ENCODE measurements at places on chromosomes 4 and X.
A peak's percentile ranks its signal among the peaks of the same experiment; 100 is the strongest.

GRCh38 chr4:105966051-105966450 lies 70.8 kb downstream of the NPNT start:
- DNase-seq = peak; percentile 72

GRCh38 chr4:97197106-97197505 lies 946.2 kb downstream of the STPG2 start:
- DNase-seq = no peak

- DNase-seq = no peak
Measured at GRCh38 chrX:137568741-137569469, 3.0 kb downstream of the ZIC3 start.

DNA sequence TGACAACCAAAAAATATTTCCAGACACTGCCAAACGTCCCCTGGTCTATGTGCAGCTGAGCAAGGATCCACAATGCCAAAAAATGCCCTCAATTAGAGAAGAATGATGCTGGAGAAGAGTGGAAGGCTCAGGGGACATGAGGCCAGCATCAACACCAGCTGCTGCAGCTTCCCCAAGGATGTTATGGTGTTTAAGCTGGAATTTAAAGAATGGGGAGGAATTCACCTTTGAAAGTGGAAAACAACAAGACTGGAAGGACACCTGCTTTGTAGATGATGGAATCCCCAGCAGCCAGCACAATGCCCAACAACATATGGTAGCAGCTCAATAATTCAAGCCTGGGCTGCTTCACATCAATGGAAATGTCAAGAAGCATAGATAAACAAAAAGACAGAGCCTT lies 20.3 kb upstream of the SMPX start:
- no peak for DNase-seq

DNA sequence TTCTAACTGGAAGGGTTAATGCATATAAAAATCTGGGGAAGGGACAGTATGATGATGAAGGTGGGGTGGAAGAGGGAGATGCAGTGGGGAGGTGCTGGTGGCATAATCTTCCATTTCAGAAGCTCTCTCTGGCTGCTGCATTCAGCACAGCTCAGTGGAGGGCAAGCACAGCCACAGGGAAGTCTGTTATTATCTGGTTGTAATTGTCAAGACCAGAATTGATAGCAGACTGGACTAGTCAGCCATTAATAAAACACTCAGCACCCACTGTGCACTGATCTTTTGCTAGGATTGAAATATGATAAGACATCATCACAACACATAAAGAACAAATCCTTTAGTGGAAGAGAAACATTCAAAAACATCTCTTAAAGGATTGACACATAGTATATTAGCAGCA lies 414.2 kb upstream of the LCORL start:
- DNase-seq = no peak

DNA sequence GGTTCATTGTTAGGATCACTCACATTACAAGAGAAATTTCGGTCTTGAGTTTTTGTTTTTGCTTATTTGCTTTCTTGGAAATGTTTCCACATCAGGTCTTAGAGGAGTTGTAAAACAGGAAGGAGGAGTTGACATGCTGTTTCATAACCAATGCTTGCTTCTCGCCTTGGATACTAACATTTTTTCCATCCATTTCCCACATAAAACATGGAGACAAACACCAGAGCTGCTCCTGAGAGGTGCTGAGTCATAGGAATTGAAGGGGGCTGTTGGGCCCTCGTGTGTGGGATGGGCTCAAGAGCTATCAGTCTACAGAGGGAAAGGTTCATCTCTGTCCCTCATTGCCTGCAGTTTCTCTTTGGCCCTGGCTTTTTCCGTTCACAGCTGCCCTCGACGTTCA lies 29.9 kb downstream of the TBL1X start:
- DNase-seq = no peak

- no peak for DNase-seq
Measured at GRCh38 chrX:5957506-5957905, 271.2 kb downstream of the NLGN4X start.

- no peak for DNase-seq
Measured at GRCh38 chr4:55036405-55036804, 89.0 kb downstream of the KDR start.

DNA sequence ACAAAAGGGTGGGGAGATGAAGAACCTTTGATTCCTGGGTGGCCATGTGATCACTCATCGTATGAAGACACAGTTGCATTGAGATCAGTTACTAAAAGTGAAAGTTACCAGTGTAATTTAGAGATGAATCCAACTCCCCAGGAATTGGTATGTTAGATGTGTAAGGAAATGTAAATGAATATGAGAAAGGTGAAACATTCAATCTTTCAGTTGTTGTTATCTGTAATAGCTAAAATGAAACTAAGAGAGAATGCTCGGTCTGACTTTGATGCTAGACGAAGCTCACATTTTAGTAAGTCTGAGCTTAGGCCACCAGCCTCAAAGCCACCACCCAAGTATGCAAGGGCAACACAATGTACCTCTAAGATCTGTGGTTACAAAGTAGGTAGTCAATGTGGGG lies 194.3 kb upstream of the POF1B start:
- no peak for DNase-seq

- peak; percentile 20 for DNase-seq
Measured at GRCh38 chr4:41963105-41963504, 18.5 kb upstream of the DCAF4L1 start.

DNA sequence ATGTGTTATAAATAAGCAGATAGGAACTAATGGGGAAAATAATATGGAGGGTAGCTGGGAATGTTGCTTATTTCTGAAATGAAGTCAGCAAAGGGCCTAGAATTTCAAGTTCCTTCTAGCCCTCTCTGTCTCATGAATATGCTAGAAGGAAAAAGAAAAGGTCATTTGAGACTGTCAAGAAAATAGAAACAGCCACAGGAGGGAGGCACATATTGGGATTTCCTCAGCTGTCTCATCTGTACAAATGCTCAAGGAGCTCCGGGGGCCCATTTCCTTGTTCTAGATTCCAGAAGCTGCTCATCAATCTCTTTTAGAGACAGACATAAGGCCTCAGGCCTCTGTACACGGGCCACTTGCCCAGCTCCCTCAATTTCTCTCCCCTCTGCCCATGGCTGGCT lies 127.6 kb upstream of the ETNPPL start:
- DNase-seq = no peak

GRCh38 chr4:4228356-4228668 lies 1.6 kb upstream of the OTOP1 start:
- DNase-seq = no peak

- no peak for DNase-seq
Measured at GRCh38 chr4:116668190-116668589, 417.2 kb downstream of the TRAM1L1 start.

- peak; percentile 64 for DNase-seq
Measured at GRCh38 chr4:26060286-26060685, 146.3 kb downstream of the SMIM20 start.

DNA sequence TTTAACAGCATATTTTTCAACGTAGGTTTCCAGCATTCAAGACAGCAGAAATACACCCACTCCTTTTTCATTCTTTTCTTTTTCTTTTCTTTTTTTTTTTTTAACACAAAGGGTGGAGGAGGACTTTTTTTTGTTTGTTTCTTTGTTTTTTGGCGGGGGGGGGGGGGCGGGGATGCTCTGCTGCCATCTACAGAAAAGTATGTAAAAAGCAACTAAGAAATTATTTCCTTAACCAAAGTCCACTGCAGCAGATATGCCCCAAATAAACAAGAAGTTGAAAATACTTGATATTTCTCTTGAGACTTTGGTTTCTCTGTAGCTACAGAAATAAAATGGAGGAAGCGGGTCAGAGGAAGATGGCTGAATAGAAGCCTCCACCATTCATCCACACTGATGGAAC lies 63.2 kb upstream of the PBDC1 start:
- no peak for DNase-seq

- no peak for DNase-seq
Measured at GRCh38 chr4:2125023-2125422, 65.9 kb downstream of the NAT8L start.

DNA sequence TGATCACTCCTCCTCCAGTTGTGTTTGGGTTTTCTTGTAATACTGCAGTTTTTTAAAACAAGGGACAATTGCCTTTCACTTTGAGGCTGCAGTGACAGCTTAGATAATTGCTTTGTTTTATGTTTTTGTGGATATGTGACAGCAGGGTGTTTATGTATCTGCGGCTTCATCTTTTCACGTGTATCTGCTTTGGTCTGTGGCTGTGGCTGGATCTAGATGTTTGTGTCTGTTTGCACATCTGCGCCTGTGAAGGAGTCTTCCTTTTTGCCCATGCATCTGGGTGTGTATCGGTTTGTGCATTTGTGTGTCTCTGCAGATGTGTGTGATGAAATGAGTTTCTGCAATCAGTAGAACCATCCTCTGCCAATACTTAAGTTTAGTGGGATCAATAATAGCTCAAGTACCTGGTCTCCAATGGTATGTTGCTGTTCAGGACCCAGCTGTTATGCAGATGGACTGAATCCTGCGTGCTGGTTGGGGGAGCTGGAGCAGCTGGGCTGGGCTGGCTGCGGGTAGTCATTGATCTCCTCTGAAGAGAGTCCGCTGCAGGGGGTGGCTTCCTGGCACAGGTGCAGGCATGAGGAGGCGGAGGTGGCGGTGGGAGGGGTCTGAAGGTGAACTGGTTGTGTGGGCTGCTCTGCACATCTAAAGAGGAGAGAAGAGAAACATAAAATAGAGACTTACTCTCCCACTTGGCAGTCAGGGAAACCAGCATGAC lies 390.3 kb downstream of the SH2D1A start:
- no peak for DNase-seq

DNA sequence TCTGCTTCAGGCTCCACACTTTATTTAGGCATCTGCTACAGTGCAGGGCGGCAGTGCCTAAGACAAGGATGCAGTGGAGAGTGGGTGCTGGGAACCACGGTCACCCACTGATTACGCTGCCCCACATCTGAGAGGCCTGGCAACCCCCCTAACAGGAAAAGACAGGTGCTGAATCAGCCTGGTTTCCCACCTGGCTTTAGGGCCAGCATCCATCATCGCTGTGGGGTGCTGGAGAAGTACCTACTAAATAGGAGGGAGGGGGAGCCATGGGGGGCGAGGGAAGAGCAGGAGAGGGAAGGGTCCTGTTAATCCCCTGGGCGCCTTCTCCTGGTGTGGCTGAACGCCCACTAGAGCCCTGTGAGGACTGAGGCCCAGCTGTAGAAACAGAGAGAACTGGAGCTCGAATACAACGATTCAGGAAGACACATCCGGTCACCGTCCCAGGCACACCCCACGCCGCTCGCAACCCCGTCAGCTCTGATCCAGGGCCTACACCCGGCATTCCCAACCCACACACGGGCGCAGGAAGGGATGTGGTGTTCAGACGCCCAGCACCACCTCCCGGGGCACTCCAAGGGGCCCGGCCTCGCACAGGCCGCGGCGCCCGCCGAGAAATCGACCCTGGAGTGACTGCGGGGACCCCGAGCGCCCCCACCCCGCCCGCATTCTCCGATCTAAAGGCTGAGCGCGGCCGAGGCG lies 554 bp downstream of the DCTD start:
- DNase-seq = peak; percentile 73

- no peak for DNase-seq
Measured at GRCh38 chr4:159024266-159024665, 78.6 kb upstream of the RAPGEF2 start.

GRCh38 chr4:6341696-6342095 lies 72.0 kb downstream of the WFS1 start:
- DNase-seq = no peak

DNA sequence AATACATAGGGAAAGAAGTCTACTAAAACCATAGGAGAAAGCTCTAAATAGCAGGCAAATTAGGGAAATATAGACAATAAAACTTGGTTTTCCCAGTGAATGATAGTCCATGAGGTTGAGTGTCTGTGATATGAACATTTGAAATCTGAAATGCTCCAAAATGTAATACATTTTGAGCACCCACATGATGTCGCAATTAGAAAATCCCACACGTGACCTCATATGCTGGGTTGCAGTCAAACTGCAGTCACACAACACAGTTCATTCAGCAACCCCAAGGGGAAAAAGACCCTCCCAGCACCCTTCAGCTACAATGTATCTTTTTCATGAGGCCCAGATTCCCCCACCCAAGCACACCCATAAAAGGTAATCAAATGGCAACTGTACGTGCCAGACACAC lies 155.6 kb downstream of the BTC start:
- no peak for DNase-seq

- DNase-seq = no peak
Measured at GRCh38 chrX:130097507-130098209, 12.6 kb downstream of the ELF4 start.

GRCh38 chr4:176308441-176308840 lies 11.3 kb upstream of the SPCS3 start:
- DNase-seq = no peak

- no peak for DNase-seq
Measured at GRCh38 chr4:184444953-184445309, 29.4 kb downstream of the IRF2 start.
